Glutamatergic neuron (in vitro differentiated cells): ENCODE measurements at places on chromosomes 2 and 18. TPM values are rescaled to one million over a fixed set of nuclear protein-coding genes. Genes with fewer than 3 reads are reported as not detected.

Gene HOXD13
- 0.17 TPM for total RNA-seq

Gene BCL11A
- total RNA-seq, result 29.1 TPM

DNA sequence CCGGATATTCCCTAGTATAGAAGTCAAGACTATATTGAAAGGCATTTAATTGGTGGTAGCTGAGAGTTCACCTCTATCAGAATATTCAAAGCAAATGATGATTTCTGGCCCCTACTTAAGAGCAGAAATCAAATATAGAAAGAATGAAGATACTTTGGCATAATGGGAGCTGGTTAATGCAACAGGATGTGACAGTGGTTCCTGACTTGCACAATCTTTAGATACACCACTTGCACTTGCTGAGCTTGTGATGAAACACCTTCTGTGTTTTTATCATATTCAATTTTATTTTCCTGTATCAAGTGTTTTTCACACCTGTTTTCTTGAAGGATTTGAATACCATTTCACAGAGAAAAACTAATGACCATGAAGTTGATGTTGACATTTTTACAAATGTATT is 124.1 kb upstream of the CDH19 start:
- no peak for DNase-seq
- no peaks in the 10 kb centered on the region for H3K4me1 ChIP-seq
- no peak overlapping the region for H3K27ac ChIP-seq
- no peak overlapping the region for H3K4me3 ChIP-seq

DNA sequence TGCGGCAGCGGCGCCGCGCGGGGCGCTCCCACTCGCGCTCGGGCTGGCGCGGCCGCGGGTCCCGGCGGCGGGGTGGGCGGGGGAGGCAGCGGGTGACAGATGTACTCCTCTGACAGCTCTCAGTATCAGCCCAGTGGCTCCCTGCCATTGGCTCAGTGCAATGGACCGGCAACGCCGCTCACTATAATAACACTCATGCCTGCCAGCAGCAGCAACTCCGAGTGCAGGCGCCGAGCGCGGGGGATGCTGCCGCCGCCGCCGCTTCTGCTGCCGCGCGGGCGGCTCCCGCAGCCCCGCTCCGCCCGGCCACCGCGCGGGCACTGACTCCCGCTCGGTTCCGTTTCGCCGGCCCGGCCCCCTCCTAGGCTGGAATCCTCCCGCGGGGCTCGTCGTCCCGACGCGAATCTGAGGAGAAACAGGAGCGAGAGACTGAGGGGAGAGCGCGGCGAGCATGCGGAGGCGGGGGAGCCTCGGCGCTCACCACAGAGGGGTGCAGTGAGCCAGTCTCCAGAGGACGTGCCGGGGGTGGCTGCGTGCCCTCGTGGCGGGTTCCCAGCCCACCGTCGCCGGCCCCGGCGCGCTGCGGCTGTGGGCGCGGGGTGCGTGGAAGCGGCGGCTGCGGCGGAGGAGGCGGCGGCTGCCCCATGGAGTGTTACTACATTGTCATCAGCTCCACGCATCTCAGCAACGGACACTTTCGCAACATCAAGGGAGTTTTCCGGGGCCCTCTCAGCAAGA is at the start of gene ZNF804A:
ZNF804A (plus strand) TSS at position 214 of the 738 bp plus-strand sequence; CDS start at position 645, 431 bp downstream.
- H3K36me3 ChIP-seq, result no peaks in the 10 kb centered on the region
- peaks cover 12% of the 10 kb centered on the region for H3K27me3 ChIP-seq
- peaks cover 6% of the 10 kb centered on the region for H3K4me1 ChIP-seq
- peak; percentile 82 for DNase-seq
- H3K27ac ChIP-seq, result peak within 1 kb of the TSS; percentile 94

DNA sequence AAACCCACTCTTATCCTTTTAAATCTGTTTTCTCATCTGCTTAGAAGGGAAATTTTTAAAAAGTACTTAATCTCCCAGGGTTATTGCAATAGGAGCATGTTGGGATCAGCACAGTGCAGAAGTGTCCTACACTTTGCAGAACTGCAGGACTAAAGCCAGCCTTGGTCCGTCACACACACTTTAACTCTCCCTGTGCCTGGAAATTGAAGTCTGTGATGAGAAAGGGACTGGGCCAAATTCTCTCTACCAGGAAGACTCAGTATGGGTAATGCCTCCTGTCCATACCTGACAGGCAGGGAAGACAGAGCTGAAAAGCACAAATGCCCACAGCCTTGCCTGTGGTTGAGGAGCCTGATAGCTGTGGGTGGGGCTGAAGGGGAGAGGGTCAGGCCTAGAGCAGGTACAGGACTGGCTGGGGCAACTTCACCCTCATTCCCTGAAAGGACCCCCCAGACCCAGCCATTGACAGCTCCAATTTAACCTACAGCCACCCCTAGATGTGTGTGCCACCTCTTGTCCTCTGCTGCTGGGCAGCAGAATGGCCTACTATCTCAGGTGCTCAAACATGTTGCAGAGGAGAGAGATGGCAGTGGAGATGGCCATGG is 377.2 kb upstream of the KLHL29 start:
- peaks cover 2% of the 10 kb centered on the region for H3K27me3 ChIP-seq
- peaks cover under 1% of the 10 kb centered on the region for H3K4me1 ChIP-seq
- no peak for DNase-seq
- no peaks in the 10 kb centered on the region for H3K36me3 ChIP-seq
- H3K4me3 ChIP-seq, result no peak overlapping the region
